ENCODE measurements at places on chromosomes 3 and 15. TPM values are rescaled to one million over a fixed set of nuclear protein-coding genes. Genes with fewer than 3 reads are reported as not detected.

Gene ATR
- total RNA-seq: 27.7 TPM

Gene ZPLD1
- total RNA-seq: not detected

Gene KLHL40
- total RNA-seq: not detected

Gene ROPN1
- total RNA-seq: not detected

Gene GOLGA8M
- 5.8 TPM for total RNA-seq

Gene KY
- not detected for total RNA-seq

Gene DNAH12
- 0.06 TPM for total RNA-seq

Gene SEC11A
- 142 TPM for total RNA-seq

Gene KLHL18
- total RNA-seq: 33.7 TPM

Gene TUSC7
- total RNA-seq: not detected

Gene UQCRC1
- 148 TPM for total RNA-seq

Gene GLDN
- total RNA-seq: 194 TPM

DNA sequence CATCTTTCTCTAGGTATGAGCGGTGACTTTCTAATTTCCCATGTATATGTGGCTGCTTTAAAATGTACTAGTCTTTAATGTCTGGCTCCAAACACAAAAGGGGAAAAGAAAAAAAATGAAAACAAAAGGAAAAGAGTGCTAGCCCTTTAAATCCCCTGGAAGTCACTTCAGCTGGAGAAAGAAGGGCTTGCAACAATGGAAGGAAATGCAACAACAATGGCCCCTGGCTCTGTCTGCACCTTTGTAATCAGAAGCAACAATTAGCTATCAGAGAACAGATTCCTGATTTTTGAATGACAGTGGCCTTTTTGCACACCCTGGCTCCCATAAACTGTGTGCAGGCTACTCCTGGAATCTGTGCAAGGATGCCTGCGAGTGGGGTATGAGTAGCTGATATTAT, 591.2 kb downstream of the FHIT start:
- DNase-seq: no peak

GRCh38 chr3:190694335-190695001, 168.0 kb downstream of the GMNC start:
- DNase-seq: no peak

DNA sequence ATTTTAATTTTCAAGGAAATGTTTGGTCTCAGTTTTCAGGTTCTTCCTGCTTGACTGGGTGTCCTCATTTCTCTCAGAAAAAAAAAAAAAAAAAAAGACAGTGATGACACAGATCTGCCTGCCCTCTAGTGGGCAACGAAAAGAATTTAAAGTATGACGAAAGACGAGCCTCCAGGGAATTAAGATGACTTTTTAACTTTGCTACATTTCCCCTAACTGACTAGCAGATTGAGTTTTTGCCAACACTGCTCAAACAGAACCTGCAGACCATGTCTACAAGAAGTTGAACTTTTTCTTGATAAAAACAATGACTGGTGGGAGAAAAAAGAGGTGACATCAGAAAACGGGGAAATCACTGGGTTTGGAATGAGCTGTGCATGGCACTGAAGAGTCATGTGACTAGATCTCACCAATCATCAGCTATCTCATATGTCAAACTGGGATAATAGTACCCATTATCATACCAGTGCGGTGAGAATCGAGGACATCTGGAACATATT, 40.8 kb downstream of the EOMES start:
- no peak for DNase-seq

DNA sequence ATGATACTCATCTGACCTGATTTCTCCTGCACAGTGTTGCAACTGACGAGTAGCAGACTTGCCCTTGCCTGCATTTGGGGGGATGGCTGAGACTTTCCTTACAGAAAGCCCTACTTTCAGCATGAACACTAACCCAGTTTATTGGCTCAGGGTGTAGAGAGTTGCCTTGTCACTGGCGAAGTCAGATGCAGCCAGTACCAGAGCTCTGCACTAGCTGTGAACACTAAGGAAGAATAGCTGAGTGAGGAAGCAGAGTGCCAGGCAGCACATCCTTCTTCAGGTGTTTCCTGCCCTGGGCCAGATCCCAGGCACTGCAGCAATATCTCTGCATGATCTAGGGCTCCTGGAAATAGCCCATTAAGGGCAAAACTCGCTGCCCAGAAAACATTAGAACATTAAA, 154.0 kb upstream of the SYNPR start:
- DNase-seq: no peak

GRCh38 chr3:6110451-6110850, 750.5 kb upstream of the GRM7 start:
- no peak for DNase-seq

GRCh38 chr15:88275804-88276203, 19.3 kb upstream of the NTRK3 start:
- no peak for DNase-seq

DNA sequence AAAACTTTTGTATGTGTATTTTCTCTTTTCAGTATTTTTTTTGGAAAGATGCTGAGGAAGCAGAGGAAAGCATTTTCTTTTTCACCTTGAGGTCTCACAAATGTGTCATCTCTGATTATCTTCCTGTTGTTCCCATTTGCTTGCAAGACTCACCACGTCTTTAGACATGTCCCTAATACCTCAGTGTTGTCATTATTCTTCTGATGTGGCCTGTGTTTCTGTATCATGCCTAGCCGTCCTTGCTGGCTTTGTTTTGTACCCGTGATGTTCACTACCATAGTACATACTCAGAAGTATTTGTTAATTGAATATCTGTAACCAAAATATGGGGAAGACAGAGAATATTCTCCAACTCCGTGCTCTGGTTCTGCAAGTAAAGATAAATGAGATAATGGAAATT, 5.0 kb upstream of the P2RY14 start:
- no peak for DNase-seq

DNA sequence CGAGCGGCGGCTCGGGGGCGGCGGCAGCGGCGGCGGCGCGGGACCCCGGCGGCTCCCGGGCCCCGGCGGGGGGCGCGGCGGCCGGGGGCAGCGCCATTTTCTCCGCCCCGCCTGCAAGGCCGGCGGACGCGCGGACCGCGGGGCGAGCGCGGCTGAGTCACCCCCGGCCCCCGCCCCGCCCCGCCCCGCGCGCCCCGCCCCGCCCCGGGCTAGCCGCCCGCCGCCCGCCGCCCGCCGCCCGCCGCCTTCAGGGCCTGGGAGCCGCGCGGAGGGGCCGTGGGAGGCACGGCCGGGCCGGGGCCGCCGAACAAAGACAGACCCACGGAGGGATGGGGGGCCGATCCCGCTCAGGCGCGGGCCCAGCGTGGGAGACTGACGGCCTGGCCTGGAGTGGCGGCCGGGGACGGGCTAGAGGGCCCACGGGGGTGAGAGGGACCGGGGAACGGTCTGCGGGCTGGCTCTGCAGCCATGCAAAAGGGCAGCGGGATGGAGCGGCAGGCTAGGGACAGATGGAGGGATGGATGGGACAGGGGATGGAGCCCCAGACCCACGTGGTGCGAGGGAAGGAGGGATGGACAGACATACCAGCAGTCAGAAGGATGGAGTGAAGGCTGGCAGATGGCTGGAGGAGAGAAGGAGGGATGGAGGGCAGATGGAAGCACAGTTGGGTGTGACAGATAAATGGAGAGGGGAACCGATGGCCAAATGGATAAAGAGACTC, at the start of gene EIF4E3:
Gene EIF4E3 (minus strand): TSS at position 132 of the 721 bp plus-strand sequence. CDS start 35 bp downstream, at position 97.
- DNase-seq: no peak

GRCh38 chr3:190224456-190224855, 97.8 kb downstream of the CLDN1 start:
- DNase-seq: no peak

DNA sequence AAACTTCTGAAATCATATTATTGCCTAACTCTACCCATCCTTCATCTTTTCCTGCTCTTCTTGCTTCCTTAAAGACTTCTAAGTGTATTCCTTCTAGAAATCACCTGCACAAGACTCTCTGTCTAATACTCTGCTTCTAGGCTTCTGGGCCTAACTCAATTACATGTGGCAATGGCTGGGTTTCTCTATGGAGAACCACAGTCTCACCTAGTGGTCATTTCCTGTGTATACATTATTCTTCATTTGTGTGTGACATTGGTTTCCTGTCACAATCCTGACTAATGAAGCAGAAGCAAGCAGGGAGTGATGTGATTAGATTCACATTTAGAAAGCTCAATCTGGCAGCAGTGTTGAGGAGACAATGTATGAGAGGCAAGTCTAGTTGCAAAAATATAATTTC, 16.9 kb upstream of the CLDN1 start:
- no peak for DNase-seq
